ENCODE measurements at places on chromosomes 16 and 17.

GRCh38 chr17:27473748-27474609 is 17.7 kb downstream of the KSR1 start:
- peak; percentile 56 for DNase-seq

DNA sequence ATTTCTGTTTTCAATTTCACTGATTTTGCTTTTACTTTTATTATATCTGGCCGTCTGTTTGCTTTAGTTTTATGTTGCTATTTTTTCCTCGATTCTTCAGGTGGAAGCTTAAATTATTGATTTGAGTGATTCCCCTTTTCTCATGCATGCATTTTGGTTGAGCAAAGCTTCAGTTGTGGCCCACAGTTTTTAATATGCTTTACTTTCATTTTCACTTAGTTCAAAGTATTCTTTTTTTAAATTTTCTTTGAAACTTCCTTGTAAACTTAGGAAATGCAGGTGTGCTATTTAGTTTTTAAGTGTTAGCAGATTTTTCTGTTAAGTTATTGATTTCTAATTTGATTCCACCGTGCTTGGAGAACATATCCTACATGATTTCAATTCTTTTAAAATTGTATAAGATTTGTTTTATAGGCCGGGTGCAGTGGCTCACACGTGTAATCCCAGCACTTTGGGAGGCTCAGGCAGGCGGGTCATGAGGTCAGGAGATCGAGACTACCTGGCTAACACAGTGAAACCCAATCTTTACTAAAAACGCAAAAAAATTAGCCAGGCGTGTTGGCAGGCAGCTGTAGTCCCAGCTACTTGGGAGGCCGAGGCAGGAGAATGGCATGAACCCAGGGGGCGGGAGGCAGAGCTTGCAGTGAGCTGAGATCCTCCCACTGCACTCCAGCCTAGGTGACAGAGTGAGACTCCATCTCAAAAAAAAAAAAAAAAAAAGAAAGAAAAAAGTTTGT is 531.2 kb downstream of the KIF2B start:
- no peak for DNase-seq

DNA sequence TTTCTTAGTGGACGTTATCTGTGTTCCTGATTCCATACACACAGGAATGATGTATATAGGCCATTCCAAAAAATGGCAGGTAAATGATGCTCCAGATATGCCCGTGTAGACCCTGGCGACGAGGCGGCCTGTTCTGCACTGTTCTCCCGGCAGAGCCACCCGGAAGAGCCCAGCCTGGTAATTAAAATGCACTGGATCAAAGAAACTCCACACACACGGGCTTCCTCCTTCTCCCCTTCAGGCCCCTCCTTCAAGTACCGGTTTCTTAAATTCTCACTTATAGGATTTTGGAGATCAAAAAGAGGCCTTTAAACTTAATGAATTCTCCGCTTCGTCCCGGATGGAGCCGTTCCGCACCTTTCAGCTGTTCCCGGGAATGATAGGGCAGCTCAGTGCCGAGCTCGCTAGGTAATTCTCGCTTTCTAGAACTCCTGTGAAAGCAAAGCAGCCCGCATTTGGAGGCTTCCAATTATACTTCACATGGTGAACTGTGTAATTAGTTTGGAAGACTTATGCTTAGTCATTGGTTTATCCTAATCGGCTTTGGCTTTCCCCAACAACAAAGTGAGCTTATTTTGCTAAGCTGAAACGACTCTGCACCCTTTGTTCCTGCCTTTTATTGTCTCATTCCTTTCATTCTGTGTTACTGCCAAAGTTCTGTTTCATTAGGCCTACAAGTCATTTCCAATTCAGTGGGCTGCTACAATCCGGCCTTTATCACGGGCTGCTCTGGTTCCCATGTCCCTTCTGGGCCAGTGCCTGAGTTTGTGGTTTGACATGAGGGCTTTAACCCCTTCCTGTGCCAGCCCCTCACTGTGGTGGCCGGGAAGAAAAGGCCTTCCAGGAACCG is 150.0 kb downstream of the MSI2 start:
- DNase-seq, result no peak

DNA sequence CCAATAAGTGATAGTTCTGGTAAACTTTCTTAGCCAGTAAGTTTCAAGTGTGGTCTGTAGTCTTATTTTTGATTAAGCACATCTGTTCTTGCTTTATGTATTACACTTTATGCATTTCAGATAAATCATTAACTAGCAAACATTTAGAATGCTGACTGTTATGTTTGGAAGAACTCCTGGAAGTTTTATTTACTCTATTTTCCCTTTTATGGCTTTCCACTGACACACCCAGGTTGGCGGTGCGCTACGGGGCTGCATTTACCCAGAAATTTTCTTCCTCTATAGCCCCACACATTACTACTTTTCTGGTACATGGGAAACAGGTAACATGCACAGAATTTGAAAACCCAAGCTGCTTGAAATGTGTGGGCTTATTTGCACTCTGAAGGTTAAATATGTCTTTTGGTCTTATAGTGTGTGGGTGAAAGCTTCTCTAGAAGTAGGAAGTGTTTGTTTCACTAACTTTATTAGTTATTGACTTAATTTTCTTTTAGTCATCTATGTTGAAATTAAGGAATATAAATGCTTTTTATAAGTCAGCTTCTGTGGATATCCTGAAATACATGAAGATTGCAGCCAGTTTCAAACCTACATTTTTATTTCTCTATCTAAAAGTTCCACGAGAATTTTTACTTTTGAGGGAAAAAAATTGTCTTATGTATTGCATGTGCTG is 203.7 kb downstream of the PHKB start:
- no peak for DNase-seq

DNA sequence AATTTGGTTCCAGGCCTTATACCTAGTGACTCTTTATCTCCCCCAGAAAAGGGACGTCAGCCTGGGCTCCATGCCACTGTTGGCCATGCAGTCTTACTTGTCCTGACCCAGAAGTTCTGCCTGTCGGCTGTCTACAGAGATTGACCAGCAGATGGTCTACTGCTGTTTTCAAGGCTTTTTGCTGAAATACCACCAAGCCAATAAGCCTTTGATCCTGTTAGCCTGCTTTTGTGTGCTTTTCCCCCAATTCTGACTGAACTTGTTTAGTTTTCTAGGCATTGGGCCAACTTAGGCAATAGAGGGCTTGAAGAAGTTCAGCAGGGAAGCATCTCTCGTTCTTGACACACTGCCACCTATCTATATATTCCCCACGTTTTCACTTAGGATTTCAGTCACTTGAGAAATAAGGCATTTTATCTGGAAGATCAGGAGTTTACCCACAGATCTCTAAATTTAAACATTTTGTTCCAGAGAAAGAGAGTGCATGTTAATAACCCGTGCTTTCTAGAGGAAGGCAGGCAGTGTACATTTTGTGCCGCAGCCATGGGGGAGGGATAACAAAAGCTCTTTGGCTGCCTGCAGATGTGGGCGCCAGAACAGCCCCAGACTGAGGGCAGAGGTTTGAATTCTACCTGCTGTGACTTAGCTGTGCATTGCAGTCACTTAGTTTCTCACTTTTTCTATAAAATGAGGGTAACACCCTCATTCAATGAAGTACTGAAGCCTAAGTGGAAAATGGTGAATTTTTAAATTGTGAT is 12.3 kb upstream of the CARMIL2 start:
- DNase-seq, result no peak

DNA sequence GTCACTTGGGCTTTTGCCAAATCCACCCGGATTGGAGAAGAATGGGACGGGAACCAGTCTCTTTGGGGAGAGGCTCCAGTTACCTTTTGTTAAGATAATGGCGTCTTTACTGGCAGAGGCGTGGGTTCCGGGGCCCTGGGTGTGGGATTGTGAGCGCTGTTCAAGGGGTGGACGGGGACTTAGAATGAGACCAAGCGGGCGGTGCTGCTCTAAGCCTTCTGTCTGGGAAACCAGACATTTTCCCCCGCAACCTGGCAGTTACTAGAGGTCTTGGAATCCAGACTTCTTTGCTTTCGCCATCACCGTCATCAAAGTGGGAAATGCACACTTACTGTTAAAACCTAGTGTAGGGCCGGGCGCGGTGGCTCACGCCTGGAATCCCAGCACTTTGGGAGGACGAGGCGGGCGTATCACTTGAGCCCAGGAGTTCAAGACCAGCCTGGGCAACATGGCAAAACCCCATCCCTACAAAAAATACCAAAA is 706 bp downstream of the TEN1 start:
- no peak for DNase-seq

- DNase-seq, result no peak
These were observed 442.6 kb downstream of the UTP18 start for GRCh38 chr17:51702963-51703360.

- DNase-seq, result no peak
These were observed 87.8 kb upstream of the CORO6 start for GRCh38 chr17:29710520-29710884.

- no peak for DNase-seq
These were observed 83.5 kb downstream of the CDYL2 start for GRCh38 chr16:80720804-80721371.

DNA sequence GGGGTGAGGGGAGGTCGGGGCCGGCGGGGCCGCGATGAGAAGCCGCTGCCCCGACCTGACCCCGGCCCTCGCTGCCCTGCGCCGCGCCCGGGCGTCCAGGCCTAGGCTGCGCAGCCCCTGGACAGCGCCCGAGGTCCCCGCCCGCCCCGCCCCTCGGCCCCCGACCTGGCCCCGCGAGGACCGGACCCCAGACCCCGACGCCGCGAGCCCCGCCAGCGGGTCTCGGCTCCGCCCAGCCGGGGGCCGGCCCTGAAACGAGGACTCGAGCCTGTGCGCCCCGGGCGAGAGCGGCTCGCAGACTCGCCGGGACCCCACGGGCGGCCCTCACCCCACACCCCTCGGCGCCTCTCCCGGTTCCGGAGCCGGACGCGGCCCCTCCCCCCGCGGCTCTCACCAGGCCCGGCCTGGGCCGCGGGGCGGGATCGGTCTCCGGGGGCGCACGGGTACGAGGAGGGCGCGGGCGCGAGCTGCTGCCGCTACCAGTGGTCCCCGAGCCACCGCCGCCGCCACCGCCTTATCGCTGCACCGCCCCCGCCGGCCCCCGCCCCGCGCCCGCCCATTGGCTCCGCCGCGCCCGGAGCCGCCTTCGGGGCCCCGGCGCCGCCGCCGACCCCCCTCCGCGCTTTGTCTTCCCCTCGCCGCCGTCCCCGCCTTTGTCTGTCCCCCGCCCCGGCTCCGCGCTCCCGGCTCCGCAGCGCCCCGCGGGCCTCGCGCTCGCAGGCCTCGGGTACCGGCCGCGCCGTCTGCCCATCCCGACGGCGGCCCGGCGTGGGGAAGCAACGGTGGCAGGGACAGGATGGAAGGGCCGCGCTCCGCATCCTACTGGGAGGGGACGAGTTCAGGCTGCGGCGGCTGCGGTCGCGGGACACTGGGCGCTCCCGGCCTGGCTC is at the start of gene LIMD2:
Gene LIMD2 (minus strand): TSS at position 488 of the 890 bp plus-strand sequence. CDS start 827 bp downstream, outside the sequence.
- peak; percentile 77 for DNase-seq

- no peak for DNase-seq
These were observed 435.3 kb upstream of the ZFHX3 start for GRCh38 chr16:73483076-73483791.

GRCh38 chr16:11679250-11679649 is 11.0 kb downstream of the SNN start:
- DNase-seq, result no peak

DNA sequence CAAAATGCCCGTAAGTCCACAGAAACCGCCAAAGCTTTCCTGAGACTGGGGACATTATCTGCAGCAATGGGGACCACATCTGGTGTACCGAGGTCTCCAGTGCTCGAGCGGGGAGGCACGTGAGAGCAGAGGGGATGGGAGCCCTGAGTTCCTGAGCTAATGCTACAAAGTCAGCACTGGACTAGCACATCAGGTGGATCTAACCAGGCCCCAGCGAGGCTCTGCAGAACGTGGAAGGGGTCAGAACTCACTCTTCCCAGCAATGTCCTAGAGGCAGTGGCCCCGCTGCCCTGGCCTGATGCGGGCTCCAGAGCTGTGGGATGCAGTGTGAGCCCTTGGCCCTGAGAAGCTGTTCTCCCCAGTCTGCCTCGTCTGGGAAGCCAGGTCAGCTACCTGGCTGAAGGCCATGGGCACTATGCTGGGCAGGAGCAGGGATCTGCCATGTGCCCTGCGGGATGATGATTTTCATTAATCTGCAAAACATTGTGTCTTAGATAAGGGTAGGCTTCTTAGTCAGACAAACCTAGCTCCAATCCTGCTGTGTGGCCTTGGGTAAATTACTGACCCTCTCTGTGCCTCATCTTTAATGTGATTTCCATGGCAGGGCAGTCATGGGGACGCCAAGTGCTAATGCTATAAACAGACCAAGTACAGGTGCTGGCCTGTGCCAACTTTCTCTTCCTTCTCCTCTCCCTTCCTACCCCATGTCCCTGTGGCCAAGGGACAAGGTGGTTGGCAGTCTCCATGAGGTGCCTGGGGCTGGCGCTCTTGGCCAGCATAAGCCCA is 40.1 kb upstream of the SLC38A10 start:
- DNase-seq, result no peak

GRCh38 chr16:56847173-56847910 is 17.7 kb upstream of the SLC12A3 start:
- no peak for DNase-seq

GRCh38 chr16:48617711-48618148 is 7.8 kb upstream of the N4BP1 start:
- DNase-seq, result no peak

DNA sequence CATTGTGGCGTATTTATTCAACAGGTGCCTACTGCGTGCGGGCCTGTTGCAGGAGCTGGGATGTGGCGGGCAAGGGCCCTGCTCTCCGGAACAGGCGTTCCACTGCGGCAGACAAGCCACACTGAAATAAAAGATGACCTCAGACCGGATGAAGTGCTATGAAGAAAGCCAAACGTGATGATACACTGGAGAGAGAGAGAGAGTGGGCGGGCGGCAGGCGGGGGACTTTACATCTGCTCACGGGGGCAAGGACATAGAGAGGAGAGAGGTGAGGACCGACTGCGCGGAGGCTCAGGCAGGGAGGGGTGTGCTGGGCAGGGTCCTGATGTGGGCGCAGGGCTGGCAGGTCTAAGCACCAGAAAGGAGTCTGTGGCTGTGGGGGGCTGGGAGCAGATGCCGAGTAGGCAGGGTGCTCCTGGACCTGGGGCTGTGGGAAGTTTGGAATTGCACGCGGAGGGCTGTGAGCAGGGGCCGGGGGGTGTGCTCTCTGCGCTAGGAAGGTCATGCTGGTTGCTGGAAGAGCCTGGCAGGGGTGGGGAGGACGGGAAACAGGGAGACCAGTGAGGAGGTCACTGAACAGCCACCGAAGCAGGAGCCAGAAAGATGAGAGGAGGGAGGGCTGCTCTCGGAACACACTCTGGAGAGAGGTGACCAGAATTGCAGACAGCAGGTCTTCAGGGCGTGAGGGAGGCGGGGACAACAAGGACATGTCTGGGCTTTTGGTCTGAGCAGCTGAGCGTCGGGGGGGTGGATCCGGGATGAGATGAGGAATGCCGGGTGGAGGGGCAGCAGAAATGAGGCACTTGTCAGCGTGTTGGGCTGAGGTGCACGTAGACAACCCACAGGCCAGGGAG is 9.9 kb downstream of the MXRA7 start:
- no peak for DNase-seq

DNA sequence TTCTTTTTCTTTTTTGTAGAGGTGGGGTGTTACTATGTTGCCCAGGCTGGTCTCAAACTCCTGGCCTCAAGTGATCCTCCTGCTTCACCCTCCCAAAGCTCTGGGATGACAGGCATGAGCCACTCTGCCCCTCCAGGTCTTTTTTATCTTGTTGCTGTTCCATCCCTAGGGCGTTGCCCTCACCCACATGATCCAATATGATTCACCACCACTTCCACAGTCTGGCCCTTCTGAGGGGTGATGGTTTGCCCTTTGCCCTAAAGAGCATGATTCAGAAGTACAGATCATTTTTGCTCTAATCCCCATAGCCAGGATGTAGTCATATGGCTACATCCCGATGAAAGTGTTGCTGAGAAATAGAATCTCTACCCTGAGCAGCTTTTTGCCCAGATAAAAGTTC is 18.8 kb downstream of the STX4 start:
- DNase-seq, result no peak

- DNase-seq, result no peak
These were observed 902 bp upstream of the SPATA32 start for GRCh38 chr17:45262516-45263476.
